ENCODE measurements at places on chromosomes 12 and 14.

GRCh38 chr12:49950273-49951251 lies at the start of gene AQP2:
AQP2 (plus strand) TSS chr12:49950737; CDS start chr12:49950831, 94 bp downstream.
- DNase-seq: no peak

DNA sequence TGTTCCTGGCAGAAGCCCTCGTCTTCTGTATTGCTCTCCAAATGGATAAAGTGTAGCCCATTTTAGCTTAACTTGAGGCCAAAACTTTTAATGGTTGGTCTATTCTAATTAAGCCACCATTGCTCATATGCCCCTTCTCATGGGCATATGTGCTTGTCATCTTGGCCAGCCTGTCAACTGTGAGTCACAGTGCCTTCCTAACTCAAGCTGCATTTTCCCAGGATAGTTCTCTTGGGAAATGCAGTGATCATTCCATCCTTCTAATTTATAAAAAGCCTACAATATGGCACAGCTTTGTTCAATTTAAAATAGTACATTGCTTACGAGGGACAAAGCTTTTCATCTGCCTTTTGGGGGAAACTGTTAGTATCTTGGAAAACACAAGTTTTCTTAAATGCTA lies 6.6 kb downstream of the PTHLH start:
- DNase-seq: no peak

- no peak for DNase-seq
Measured at GRCh38 chr12:52230364-52231281, 2.4 kb upstream of the KRT7 start.

DNA sequence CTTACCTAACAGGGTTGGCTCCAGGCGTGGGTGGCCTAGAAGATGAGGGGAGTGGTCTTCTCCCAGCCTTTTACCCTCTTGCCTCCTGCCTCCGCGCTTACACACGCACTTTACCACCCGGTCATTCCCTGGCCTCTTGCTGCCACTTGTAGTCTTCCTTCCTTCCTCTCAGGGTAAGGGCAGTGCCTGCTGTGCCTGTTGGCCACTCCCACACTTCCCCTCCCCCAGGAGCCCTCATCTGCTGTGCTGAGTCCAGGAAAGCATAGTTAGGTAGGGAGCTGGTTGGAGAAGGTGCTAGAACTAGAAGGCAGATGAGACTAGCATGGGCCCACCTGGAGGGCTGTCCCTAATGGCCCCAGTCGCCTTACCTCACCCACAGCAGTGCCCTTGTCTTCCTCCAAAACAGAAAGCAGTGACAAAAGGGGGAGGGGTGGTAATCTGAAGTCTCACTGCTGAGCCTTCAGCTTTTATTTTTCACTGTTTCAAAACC lies 54.3 kb upstream of the SRSF5 start:
- DNase-seq: no peak

GRCh38 chr14:75547552-75548250 lies 25.4 kb downstream of the BATF start:
- DNase-seq: no peak

DNA sequence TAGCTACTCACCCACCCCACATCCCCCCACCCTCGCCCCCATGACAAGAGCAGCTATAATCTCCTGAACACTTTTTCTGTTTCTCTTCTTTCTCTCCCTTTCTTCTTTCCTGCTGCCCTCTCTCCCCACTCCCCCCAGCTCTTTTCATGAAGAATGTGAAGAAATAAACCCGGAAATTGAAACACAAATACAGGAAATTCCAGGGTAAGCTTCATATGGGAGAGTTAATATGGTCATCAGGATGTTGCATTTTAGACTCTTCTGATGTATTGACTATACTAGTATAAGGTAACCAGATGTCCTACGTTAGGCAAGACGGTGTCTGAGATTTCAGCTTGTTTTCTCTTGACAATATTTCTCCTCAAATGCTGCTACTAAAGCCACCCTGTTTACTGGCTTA lies 41.6 kb upstream of the LRIG3 start:
- DNase-seq: no peak
